Globus pallidus (tissue), 1 donor: ENCODE measurements at places on chromosomes 5 and 9.

GRCh38 chr5:147336876-147337275, 102.0 kb downstream of the STK32A start:
- DNase-seq, result no peak

GRCh38 chr5:97454015-97454414, 271.0 kb upstream of the RIOK2 start:
- DNase-seq, result peak; percentile 3

GRCh38 chr5:7857361-7857760, 6.4 kb upstream of the CFAP90 start:
- no peak for DNase-seq

DNA sequence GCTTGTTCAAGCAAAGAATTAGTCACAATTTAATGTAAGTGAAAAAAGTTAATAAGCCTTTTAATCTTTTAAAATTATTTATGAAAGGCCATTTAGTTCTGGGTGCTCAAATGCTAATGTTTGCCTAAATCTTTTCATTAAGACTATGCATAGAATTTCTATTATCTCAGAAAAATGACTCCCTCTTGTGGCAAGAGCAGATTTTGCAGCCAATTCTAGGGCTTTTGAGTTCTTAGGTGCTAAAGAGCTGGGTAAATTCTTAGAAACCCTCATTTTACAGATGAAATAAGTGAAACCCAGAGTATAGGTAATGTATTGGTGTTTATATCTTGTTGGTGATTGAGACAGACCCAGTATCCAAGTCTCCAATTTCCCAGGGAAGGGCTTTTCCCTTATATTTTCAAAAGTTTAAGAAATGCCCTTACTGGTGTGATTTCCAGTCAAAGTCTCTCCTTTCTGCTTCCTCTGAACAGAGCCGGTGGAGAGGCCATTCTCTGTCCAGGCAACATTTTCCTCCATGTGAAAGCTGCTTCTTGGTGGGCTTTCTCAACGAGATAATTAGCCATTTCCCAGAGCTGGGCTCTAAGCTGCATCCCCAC, 24.1 kb upstream of the PCSK5 start:
- DNase-seq, result peak; percentile 36

GRCh38 chr5:78541086-78541654, 107.4 kb downstream of the LHFPL2 start:
- DNase-seq, result no peak

GRCh38 chr5:115243412-115243811, 19.3 kb downstream of the PGGT1B start:
- no peak for DNase-seq

GRCh38 chr5:168583742-168584482, 4.7 kb upstream of the PANK3 start:
- DNase-seq, result no peak

GRCh38 chr5:148843510-148844318, 17.3 kb downstream of the ADRB2 start:
- no peak for DNase-seq

DNA sequence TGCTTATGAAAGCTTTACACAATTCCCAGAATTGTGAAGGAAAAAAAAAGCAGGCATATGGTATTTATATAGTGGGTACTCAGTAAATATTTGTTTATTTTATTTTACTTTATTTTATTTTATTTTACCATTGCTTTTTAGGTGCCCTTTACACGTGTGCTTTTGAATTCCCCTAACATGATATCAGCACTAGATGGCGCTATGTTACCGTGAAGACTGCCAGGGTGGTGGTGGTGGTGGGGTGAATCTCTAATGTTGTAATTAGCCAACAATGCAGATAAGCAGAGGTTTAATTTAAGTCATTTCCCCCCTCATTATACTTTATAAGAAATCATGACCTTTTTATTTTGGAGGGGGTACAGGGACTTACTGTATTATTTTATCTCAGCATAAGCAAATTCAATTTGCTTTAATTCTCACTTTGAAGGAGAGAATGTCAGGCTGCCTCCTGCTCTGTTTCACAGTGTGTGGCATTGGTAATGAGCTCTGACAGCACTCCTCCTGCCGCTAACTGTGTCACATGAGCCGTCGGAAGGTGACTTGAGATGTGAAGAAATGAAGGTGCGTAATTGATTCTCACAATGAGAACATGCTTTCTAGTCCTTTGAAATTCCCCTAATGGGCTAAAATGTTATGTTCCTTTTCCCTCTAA, 165.6 kb downstream of the YTHDC2 start:
- DNase-seq, result peak; percentile 41

GRCh38 chr5:139413963-139414362, 10.1 kb upstream of the SPATA24 start:
- no peak for DNase-seq

- DNase-seq, result no peak
Observed at GRCh38 chr5:127072861-127073846, at the start of gene C5orf63. Gene C5orf63, minus strand, starts transcription at chr5:127073502. Its CDS starts 14,507 bp downstream, at chr5:127058995.

GRCh38 chr5:135186662-135187522, 152.9 kb upstream of the PITX1 start:
- DNase-seq, result no peak

DNA sequence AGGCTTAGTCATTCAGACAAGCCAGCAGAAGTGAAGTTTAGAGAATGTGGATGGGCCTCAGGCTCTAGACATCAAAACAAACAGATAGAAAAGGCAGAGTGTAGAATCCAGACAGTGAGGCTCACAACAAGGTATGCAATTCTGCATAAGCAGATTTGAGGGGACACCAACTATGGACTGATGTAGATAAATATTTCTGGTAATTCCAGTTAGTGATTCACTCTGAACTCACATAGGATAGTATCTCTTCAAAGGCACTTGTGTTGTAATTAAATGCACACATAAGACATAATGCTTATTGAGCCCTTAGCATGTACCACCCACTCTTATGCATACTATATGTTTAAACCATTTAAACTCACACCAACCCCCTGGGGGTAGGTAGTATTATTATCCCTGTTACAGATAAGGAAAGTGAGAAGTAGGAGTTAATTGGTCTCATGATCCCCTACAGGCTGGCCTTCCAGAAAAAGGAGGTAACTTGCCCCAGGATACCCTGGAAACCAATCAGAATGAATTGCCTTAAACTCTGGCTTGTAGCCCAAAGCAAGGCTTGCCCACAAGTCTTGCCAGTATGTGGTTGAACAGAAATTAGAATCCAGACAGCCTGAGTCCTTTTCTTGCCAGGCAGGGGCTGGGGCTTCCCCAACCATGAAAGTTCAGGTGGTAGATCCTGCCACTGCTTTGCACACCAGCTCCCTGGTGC, 39.5 kb upstream of the HSPB3 start:
- DNase-seq, result no peak

DNA sequence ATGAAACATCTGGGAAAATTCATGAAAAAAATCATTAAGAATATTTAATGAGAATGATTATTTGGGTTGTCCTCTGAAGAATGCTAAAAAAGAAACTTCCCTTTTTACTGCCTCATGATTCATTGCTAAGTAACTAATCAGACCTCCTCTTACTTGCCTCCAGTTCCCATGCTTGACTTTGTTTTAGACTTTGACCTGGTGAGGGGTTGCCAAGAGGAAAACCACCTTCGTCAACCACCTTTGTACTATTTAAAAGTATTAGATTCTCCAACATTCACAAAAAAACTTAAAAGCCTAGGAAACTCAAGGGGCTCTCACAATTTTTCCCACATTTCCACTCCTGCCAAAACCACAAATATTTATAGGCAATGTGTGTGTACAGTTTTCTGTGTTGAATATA, 115.2 kb upstream of the ST8SIA4 start:
- DNase-seq, result no peak

DNA sequence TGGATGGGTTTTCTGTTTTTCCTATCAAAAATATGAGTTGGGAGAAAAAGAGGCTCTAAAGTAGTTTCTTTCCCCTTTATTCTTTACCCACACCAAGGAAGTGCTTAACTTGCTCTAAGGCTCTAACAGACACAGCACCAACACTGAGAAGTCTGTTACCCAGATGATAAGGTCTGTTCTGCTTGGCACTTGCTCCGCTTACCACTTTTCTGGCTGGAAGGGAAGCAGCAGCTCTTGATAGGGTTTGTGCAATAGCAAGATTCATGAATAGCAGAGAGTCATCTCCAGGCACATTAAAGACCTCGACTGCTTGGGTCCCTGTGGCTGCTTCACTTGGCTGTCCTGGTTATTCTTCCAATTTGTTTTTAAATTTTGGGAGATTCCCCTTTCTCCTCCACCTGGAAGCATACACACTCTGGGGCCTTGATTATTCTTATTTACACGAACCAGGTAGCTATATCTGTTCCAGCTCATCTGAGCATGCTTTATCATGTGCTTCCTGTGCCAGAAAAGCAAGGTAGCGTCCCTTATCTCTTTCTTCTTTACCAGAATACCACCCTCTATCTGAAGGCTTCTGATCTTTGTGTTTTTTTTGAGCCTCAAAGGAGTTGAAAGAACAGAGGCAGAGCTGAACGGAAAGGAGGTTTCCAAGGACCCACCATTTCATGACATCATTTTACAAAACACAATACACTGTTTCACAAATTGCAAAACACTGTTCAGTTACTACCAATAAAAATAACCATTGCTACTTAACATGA, 24.8 kb downstream of the PPP3R2 start:
- no peak for DNase-seq

- DNase-seq, result no peak
Observed at GRCh38 chr9:72805238-72805637, 147.6 kb downstream of the ALDH1A1 start.

GRCh38 chr5:123178683-123179082, 89.6 kb downstream of the PRDM6 start:
- DNase-seq, result no peak

DNA sequence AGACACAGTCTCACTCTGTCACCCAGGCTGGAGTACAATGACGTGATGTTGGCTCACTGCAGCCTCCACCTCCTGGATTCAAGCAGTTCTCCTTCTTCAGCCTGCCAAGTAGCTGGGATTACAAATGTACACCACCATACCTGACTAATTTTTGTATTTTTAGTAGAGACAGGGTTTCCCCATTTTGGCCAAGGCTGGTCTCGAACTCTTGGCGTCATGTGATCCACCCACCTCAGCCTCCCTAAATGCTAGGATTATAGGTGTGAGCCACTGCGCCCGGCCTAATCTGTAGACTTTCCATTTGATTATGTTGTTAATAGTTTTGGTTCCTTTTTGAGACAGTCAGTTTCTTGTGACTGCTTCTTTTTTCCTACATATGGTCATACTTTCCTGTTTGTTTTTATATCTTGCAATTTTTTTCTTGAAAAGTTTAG, 31.0 kb downstream of the MTREX start:
- DNase-seq, result no peak

DNA sequence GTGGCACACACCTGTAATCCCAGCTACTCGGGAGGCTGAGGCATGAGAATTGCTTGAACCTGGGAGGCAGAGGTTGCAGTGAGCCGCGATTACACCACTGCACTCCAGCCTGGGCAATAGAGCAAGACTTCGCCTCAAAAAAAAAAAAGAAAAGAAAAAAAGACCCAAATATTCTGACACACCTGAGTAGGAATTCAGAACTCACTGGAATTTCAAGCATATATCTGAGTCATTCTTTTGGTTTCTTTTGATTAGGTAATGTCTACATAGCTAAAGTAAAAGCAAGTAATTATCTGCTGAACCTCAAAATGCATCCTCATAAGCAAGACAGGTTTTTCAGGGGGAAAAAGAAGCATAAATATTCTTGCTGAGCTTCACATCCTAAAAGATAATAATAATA, 35.9 kb downstream of the ANKRD31 start:
- no peak for DNase-seq

- DNase-seq, result no peak
Observed at GRCh38 chr5:95761771-95762651, 30.9 kb downstream of the RHOBTB3 start.

GRCh38 chr5:120413686-120414085, 50.4 kb upstream of the PRR16 start:
- no peak for DNase-seq

DNA sequence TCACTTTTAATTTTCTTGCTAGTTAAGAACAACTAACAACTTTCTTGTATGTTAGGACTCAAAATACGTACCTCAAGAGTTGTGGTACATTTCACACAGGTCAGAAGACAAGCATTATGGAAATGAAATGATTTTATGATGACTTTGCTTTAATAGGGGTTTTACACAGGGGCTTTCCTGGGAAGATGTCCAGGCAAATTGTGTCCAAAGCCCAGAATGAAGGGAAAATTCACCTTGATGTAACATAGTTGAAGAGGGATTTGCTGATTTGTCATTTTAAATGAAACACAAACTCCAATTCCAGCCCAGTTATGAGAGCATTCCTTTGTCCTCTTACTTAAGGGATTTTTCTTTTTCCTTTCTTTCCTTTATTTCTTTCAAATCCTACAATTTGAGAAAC, 89.2 kb downstream of the ARL15 start:
- no peak for DNase-seq

GRCh38 chr5:180296771-180297170, 4.9 kb upstream of the MAPK9 start:
- DNase-seq, result no peak

DNA sequence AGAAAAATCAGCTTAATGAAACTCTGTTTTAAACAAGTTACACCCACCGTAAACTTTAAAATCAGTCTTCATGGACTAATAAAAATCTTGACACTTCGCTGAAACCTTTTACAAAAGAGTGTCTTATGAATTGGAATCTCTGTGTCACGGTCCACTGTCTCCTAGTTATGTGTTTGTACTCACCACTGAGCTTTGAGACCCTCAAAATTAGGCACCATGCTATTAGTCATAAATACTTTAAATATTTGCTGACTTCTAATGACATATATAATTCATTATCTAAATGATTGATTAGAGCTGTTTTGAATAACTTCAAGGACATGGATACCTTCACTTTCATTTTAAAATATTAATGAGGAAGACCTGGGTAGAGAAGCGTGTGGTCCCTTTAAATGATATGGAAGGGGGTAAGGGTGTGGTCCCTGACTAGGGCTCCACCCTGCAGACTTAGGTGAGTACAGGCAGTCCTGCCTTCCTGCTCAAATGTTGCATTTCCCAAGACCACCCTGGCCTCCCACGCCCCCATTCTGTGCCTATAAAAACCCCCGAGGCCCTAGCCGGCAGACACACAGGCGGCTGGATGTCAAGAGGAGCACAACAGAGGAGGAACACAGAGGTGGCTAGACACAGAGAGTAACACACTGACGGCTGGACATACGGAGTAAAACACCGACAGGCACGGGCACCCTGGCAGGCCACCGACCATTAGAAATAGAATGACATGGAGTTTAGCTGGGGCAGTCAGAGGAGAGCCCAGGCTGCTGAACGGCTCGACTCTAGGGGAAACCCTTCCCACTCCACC, 179.0 kb upstream of the CDH9 start:
- no peak for DNase-seq

GRCh38 chr9:121098567-121099198, 23.9 kb downstream of the CNTRL start:
- no peak for DNase-seq

DNA sequence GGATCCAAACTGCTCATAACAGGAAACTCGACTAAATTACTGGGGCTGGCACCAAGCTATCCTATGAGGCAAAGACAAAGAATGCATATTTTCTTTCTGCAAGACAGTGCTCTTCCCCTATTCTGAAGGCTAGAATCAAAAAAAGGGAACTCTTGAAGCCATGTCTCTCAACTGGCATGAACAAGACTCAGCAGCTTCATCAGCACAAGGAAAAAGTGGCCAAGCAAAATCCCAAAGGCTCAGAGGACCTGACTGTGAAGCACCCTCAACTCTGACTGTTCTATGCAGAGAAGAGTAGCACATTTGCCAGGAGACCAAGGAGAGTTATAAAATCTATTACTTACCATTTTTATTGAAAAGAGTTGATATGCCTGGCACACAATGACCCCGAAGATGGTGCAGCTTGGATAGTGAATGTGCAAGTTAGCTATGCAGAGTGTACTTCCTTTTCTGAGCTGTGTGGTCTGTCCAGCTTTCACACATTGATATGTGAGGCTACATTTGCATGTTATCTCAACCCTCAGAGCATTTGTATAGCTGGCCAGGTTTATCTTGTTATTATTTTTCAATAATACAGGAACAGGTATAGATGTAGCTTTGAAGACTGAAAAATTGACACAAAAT, 51.0 kb upstream of the FYB1 start:
- peak; percentile 41 for DNase-seq
